ENCODE measurements at places on chromosomes 1 and 21. TPM values are rescaled to one million over a fixed set of nuclear protein-coding genes. Genes with fewer than 3 reads are reported as not detected.

DNA sequence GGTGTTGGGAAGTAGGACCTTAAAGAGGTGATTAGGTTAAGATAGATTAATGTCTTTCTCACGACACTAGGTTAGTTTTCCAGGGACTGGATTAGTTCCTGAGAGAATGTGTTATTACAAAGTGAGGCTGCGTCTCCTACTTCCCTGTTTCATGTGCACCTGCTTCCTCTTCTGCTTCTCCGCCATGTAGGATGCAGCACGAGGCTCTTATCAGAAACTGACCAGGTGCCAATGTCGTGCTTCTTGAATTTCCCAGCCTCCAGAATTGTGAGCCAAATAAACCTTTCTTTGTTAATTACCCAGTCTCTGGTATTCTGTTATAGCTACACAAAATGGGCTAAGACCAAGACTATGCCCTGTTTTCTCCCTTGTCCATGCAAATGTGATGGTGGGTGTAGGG, 152.2 kb upstream of the LMO4 start:
- no peak for DNase-seq

- peak; percentile 47 for DNase-seq
These were observed 51.3 kb downstream of the TEX35 start for GRCh38 chr1:178564086-178564782.

DNA sequence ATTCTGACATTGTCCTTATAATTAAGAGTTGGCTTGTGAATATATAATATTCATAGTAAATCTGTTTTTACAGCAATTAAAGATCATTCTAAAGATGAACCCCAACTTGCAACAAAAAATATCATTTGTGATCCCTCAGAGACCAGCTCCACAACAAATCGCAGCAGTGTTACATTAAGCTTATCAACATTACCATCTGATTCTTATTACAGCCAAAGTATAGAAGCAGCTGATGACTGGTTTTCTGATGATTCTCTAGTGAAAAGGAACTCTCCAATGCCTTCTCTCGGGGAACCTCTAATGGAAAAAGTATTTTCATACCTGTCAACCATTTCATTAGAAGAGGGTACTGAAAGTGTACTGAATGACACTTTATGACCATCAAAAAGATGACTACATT, 45.4 kb downstream of the C1orf185 start:
- DNase-seq, result no peak

DNA sequence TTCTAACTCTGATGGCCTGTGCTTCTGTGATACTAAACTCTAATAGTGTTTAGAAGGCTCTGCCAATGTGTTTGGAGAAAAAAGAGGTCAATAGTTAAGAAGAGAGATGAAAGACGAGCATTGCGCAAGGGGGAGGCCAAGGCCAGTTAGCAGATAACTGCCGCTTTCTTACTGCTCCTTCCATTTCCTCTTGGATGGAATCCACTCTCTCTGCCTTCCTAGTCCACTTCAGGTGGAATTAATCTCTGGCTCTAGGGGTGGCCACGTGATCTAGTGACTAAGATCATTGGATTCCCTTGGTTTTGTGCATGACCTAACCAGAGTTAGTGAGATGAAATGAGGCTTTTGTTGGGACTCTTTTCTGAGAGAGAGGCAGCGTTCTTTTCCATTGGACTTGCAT, 148.3 kb downstream of the ACTL8 start:
- no peak for DNase-seq

DNA sequence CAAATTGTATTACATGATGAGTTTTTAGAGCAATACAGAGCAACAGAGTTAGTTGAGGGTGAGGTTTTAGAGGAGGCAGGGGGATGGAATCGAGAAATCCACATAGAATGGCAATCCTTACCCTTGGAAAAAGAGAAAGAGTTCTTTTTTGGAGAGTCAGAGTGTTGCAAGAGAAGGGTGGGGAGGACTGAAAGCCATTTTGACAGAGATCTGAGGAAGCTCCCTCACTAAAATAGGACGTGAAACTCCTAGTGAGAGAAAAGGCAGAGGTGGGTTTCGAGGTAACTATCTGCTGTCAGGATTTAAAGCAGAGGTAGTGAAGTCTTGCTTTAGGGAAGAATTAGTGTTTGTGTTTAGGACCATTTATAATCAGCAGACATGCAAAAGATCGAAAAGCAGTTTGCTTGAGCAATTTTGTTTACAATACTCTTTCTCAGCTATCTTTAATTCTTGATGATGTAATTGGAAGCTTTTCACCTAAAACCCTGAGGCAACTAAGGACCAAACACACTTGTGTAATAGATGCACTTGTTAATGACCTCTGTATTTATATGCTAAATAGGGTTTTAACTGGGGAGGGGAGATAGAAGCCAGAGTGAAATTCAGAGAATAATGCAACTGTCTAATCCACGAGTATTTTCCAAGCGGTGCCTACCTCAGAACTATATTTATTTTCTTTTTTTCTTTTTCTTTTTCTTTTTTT, 20.0 kb downstream of the ADAMTS5 start:
- no peak for DNase-seq

DNA sequence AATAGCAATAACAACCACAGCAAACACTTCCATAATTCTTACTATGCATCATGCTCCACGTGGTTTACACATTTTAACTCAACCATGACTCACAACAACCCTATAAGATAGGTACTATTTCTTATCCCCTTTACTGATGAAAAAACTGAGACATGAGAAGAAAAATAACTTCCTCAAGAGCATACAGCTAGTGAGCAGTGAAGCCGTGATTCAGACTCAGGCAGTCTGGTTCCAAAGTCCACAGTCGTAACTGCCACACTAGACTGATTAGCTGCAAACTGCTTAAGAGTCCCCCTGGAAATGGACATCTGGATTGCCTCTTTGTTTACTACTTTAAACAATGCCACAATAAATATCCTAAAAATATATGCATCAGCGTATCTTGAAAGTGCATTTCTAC, 55.7 kb downstream of the PLD5 start:
- no peak for DNase-seq

- no peak for DNase-seq
These were observed 56.2 kb downstream of the COL24A1 start for GRCh38 chr1:86100401-86100800.

GRCh38 chr1:22283596-22283995, 140.7 kb upstream of the WNT4 start:
- DNase-seq, result no peak

DNA sequence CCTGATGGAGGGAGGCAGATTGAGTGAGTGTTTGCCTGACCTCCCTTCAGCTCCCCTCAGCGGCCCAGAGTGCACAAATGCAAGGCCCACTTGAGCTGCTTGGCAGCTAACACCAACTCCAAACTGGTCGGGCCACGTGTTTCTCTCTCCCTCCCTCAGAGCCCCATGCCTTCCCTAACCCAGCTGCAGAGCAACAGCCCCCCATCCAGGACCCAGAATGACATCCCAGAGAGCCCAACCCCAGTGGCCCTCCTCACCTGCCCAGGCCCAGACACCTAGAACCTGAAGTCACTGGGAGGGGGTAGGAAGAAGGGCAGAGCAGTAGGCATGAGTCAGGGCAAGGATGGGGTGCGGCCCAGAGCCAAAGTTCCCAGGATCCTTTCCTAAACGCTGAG, 789 bp upstream of the S100A14 start:
- no peak for DNase-seq

TEDDM1 gene
- total RNA-seq, result not detected

EFNA4 gene
- 3.8 TPM for total RNA-seq

ETS2 gene
- total RNA-seq, result 77.3 TPM

S100A13 gene
- total RNA-seq, result 105 TPM
